NCI-H1436 (cell line): ENCODE measurements at places on chromosomes 2 and 18.

- DNase-seq, result no peak
Observed at GRCh38 chr2:120469426-120469825, 123.5 kb downstream of the INHBB start.

GRCh38 chr2:224777559-224777930 is 61.4 kb upstream of the CCDC195 start:
- no peak for DNase-seq

DNA sequence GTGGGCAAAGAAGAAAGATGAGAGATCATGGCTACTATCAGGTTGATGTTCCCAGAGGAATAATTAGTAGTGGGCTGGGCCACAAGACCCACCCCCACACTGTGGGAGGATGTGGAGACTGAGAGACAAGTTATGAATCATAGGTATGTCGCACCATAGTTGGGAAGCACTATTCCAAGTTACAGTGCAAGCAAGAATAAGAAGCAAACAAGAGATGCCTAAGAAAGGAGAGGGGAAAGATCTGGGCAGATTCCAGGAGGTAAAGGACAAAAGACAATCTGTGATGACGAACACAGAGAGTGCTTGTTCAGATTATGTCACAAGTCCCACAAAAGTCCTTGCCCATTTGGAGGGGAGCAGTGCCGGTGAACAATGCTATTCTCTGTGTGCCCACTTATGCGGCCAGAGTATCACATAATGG is 56.6 kb downstream of the FAM228A start:
- no peak for DNase-seq

- DNase-seq, result no peak
Observed at GRCh38 chr18:9808295-9809241, 77.2 kb upstream of the TXNDC2 start.

DNA sequence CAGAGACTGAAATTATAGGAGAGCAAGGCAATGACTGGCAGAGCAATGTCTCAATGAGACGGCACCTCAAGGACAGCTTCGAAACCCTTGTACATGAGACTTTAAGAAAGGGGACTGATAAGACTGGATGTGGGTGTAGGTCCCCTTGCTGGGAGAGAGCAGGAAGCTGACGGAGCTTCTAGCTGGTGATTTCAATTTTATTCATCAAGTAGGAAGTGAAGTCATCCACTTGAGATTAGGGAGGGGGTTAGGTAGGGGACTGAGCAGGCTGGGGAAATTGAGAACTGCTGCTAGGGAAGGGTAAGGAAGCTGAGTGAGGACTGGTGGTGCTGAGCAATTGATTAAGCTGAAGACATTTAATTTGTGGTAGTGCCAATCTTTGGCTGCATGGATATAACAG is 99.5 kb upstream of the ITGB6 start:
- DNase-seq, result no peak

DNA sequence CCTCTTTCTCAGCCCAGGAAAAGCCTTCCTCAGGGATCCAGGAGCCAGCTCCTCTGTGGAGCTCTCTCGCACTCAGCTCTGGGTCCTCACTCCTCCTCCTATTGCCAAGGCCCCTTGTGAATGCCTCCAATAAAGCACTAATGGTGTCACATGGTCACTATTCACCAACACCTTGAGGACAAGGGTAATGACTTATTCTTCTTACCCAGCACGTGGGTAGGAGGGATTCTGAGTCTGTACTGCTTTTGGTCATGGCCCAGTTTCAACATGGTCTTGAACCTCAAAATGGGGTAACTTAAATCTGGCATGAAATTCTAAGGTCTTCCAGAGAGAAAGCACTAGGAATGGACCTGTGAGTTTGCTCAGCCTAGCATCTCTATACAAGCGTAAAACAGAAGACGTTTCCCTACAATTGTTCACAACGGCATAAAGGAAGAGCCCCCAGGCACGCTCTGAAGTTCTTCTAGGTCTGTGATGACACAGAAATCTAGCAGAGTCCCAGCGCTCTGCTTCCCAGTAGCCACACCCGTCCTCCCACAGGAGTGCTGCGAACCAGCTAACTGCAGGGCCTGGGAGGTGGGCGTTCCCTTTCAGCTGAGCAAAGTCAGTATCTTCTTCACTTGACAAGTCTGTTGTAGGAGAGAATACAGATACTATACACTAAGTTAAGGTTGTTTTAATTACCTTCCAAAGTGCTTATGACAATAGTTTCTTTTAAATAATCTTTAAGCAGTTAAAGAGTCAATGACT is 14.6 kb upstream of the KIDINS220 start:
- no peak for DNase-seq

DNA sequence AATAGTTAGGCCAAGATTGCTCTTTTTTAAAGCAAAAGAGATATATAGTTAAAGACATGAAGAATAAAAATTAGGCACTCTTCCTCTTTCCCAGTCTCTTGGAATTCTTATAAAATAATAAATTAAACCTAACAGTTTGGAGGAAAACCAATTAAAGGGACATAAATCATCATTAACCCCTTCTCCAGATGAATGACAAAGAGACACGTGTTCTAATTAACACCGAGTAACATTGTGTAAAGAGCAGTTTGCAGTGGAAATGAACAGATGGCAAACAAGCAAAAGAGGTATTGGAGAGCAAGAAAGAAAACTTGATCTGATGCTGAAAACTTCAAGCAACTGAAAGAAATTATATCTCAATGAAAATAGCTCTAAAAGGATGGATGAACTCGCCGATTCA is 48.4 kb downstream of the BCL2 start:
- peak; percentile 7 for DNase-seq

DNA sequence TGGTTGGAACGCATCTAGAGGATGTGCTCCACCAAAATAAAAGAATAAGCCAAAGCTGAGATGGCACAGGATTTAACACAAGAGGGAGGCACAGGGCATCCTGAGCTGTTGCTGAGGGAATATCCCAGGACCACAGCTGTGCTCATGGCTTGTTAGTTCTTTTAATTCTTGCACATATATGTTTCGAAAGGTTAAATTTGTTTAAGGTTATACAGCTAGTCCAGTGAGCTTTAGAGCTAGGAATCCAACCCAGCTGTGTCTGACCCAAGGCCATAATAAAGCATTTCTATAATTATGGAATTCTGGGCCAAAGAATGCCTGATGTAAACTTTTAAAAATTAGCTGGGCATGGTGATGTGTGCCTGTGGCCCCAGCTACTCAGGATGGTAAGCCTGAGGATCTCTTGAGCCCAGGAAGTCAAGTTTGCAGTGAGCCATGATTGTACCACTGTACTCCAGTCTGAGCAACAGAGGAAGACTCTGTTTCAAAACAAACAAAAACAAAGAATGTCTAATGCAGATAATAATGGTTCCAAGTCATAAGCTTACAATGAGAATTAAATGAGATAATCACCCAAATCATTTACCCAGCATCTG is 66.4 kb upstream of the CCBE1 start:
- no peak for DNase-seq

GRCh38 chr2:1421731-1422130 is 8.5 kb downstream of the TPO start:
- no peak for DNase-seq

DNA sequence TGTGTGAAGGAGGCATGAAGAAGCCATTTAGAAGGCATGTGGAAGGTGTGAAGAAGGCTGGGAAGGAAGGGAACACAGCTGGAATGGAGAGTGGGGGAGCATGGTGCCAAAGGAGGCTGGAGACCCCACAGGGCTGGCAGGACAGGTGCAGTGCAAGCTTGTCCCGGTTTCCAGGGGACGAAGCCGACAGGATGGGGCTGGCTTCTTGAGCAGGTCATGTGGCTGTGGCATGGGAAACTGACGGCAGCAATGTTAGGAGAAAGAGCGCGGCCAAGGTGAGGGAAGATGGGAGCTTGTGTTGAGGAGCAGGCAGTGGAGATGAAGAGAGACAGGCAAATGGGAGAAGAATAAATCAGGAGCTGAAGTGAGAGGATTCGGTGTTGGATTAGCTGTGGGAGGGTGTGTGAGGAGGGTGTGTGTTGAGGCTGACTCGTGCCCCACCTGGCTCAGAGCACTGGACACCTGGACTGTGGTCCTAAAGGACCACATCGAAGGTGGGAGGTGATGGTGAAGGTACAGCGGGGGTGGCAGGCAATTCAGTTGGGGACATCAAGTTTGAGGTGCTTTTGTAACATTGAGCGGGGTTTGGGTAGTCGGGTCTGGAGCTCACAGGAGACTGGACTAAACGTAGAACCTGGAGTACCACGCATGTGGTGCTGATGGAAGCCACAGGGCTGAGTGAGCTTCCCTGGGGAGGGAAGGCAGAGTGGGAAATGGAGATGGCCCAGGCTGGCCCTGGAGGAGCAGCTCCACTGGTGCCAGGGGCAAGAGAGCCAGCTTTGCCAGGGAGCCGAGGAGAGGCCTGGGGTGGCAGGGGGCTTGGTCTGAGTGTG is 165.6 kb upstream of the HDAC4 start:
- no peak for DNase-seq
